ENCODE measurements at places on chromosomes 13 and 19.
A peak's percentile ranks its signal among the peaks of the same experiment; 100 is the strongest.

DNA sequence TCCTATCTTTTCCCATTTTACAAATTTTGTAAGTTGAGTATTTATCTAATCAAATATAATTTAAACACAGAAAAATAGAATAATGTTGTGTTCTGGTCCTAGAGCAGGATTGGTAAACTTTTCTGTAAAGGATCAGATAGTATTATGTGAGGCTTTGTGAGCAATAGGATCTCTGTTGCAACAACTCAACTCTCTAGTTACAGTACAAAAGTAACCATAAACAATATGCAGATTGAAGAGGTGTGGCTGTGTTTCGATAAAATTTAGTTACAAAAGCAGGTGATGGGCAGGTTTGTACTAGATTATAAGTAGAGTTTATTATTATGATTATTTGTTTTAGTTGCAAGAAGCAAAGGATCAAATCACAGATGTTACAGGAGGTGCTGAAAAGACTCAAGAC, 15.2 kb upstream of the C1QTNF9B start:
- no peak for DNase-seq

DNA sequence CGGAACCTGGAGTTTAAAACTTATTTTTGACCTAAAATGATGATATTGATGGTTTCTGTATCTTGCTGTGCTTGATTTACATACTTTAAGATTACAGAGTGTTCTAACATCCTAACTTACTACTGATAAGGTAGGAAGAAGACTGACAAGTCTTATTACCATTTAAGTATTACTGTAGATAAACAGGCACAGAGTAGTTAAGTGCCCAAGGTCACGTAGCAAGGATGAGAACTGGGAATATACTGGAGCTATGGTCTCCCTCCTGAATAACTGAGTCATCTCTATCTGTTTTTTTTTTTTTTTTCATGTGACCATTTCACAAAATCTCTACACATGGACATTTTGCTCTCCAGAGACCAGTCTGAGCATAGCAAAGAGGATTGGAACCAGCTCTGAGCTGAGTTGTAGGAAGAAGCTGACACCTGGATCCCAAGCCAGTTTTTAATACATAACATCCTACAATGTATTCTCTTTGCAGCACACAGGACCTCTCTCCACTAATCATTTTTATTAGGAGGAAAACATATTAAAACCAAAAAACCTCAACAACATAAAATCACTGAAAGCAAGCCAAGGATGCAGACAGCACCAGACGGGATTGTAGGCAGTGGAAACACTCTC, 173.5 kb downstream of the DNAJC15 start:
- DNase-seq, result no peak

DNA sequence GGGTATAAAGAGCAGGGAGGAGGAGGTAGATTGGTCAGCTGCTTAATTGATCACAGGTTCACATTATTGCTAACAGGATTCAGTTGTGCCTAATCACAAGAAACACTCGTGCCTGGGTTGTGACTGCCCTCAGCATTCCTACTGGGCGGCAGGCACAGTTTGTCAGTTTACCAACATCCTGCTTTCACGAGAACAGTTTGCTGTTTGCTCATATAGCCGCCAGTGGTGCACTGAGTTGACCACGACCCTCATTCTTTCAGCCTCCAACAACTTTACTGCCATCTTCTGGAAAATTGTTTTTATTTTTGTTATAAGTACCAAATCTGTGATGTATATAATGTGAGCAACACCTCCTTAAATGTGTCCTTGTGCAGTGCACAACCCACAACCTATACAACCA, 16.2 kb upstream of the IFT88 start:
- no peak for DNase-seq

DNA sequence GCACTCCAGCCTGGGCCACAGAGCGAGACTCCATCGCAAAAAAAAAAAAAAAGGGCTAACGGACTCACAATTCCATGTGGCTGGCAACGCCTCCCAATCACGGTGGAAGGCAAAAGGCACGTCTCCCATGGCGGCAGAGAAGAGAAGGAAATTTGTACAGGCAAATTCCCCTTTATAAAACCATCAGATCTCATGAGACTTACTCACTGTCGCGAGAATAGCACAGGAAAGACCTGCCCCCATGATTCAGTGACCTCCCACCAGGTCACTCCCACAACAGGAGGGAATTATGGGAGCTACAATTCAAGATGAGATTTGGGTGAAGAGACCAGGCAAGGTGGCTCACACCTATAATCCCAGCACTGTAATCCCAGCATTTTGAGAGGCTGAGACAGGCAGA, 18.7 kb upstream of the NMRK2 start:
- DNase-seq, result no peak

DNA sequence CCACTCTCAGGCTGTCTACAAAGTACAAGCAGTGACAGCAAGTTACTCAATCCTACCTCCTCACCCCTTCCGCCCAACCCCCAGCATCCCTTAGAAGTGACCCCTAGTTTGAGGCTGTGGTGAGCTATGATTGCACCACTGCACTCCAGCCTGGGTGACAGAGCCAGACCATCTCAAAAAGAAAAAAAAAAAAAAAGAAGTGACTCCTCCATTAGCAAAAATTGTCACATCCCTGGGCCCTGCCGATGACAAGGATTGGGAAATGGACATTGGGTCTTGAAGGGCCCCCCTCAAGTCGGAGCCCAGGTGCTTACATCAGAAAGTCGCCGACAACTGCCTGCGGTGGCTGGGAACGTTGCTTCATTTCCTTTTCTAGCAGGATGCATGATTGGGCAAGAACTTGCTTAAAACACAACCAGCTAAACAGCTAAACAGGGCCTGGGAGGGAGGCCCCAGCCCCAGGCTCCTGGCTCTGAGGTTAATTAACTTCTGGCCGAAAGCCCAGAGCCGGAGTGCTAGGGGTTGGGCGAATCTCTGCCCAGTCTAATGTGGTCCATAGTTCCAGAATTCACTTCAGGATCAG, 15.3 kb downstream of the RAB3D start:
- DNase-seq, result no peak

DNA sequence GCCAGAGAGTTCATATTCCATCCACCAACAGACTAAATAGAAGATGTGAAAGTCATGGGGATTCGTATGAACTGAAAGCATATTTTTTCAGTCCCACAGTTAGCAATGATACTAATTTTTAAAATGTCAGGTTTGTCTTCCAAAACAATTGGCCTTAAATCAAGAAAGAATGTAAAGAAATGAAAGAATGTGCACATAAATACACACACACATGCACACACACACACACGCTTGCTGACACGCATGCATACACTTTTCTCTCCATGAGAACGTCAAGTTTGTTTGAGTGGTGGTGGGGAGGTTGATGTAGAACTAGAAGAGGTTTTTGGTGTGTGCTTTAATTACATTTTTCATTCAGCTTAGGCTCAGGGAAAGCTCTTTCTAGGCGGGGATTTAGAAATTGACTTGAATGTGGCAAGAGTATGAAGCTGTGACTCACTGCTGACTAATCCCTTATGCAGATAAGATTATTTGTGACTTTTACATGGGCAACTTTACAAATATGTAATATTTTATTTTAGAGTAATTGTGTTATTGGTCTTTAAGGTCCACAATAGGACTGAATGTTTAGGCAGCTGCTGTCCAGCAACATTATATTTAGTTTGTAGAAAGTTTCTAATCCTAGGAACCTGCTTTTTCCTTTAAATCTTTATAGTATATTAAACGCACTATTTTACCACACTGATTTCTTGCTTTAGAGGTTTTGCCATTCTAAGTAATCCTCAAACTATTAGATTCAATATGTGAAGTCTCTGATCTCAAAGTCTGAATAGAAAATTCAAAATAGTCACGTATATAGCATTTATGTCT, 18.8 kb downstream of the FLT1 start:
- no peak for DNase-seq

DNA sequence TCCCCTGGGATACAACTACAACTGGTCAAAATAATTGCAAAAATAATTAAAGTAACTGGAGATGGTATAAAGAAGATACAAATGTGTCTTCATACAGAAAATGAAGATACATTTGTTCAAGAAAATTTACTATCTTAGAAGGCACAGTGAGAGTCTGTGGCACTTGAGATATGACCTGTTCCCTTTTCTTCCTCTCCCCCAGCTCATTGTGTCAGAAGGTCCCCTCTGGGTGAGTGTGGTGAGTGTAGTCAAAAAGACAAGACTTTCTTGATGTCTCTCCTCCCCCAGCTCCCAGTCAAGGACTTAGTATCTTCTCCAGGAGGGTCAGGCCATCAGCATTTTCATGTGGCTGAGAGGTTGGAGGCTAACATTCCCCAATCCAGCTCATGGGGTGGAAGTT, 51.7 kb downstream of the EDNRB start:
- no peak for DNase-seq

GRCh38 chr13:93635616-93636032, 409.0 kb downstream of the GPC6 start:
- no peak for DNase-seq

DNA sequence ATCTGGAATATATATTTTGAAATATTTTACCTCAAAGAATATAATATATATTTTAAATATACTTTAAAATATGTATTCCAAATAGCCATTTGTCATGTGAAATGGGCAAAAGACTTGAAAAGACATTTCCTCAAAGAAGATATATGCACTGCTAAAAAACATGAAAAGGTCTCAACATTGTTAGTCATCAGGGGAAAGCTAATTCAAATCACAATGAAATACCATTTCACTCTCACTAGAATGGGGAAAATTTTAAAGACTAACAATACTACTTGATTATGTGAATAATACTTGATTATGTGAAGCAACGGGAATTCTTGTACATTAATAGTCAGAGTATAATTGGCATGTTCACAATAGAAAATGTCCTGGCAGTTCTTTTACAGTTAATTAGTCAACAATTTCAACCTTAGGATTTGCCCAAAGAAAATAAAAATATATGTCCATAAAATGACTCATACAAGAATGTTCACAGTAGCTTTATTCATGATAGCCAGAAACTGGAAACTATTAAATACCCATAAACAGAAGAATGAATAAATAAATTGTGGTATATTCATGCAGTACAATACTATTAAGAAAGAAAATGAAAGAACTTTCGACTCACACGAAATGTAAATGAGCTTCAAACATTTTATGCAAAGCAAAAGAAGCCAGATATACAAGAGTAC, 6.8 kb upstream of the KBTBD6 start:
- no peak for DNase-seq

- no peak for DNase-seq
Measured at GRCh38 chr19:46744005-46744691, 1.7 kb upstream of the FKRP start.

GRCh38 chr13:36163286-36163685, 32.1 kb upstream of the DCLK1 start:
- DNase-seq, result no peak

- no peak for DNase-seq
Measured at GRCh38 chr13:76307142-76307541, 579.1 kb downstream of the KCTD12 start.

GRCh38 chr13:74025369-74025768, 108.8 kb downstream of the KLF12 start:
- DNase-seq, result no peak

- peak; percentile 29 for DNase-seq
Measured at GRCh38 chr19:2461751-2462634, 5.2 kb upstream of the LMNB2 start.

- no peak for DNase-seq
Measured at GRCh38 chr13:98041081-98041820, 87.8 kb downstream of the IPO5 start.

GRCh38 chr19:35228177-35228930, at the start of gene FAM187B:
Gene FAM187B (minus strand): TSS chr19:35228739. CDS start chr19:35228680, 59 bp downstream.
- DNase-seq, result no peak

DNA sequence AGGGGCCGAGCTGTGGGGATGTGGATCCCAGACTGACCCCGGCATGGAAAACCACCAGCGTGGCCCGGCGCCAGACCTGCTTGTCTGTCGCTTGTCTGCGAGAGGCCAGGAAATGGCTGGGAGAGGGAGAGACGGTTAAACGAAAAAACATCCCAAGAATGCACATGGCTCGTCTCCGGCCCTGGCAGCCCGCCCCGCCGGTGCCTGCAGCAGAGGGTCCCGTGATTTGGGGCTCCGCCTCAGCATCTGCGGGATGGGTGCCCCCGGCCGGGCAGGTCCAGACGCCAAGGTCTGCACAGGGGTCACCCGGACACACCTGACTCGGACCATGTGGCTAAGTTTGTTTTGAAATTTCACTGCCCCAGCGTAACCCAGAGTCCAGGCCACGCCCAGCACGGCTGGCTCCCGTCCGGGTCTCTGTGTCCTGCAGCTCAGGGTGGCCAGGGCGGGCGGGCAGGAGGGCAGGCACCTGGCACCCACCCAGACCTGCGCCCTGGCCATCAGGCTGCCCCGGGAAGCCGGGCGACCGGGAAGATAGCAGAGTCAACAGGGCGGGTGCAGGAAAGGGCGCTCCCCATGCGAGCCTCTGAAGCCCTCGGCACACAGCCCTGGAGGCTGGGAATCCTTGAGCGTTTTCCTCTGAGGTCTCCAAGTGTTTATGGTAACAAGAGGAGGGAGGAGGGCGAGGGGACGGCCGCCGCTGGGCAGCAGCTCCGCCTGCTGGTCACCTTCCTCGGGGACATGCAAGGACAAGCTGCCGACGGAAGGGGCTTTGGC, 103.2 kb downstream of the GADD45B start:
- peak; percentile 58 for DNase-seq

DNA sequence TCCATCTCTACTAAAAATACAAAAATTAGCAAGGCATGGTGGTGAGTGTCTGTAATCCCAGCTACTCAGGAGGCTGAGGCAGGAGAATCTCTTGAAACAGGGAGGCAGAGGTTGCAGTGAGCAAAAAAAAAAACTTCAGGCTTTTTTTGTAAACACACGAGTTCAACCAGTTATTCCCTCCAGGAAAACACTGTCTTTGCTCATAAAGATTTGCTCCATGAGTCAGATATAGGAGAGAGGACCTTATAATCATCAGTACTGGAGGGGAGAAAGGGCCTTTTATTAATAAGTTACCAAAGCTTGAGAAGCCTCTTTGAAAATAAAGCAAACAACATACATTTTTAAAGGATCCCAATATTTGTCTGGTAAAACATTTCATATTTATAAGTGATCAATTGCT, 110.7 kb downstream of the EFNB2 start:
- DNase-seq, result no peak

- no peak for DNase-seq
Measured at GRCh38 chr19:1510442-1510806, 2.4 kb downstream of the ADAMTSL5 start.

- no peak for DNase-seq
Measured at GRCh38 chr13:100596516-100596915, 7.9 kb upstream of the GGACT start.

- no peak for DNase-seq
Measured at GRCh38 chr19:56118666-56119581, 2.2 kb downstream of the ZNF787 start.

- DNase-seq, result no peak
Measured at GRCh38 chr19:51549533-51550324, 18.3 kb upstream of the SIGLEC6 start.

DNA sequence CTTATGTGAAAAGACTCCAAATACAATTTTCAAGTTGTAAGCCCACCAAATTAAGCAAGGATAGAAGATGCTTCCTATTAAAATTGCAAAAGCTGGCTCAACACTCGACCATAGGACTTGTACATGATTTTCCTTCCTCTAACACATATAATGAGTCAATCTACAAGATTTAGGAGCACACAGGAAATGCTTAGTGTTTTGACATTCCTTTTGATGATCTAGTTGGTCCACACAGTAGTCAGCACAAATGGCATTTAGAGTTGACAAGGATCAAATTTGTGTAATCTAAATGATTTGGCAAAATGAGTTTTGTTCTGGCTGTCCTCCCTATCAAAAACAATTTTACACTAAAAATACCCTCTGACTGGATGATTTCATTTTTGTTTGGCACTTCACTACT, 340.2 kb downstream of the DIAPH3 start:
- DNase-seq, result no peak
